NB4 (cell line): ENCODE measurements at places on chromosomes 16 and 17.

DNA sequence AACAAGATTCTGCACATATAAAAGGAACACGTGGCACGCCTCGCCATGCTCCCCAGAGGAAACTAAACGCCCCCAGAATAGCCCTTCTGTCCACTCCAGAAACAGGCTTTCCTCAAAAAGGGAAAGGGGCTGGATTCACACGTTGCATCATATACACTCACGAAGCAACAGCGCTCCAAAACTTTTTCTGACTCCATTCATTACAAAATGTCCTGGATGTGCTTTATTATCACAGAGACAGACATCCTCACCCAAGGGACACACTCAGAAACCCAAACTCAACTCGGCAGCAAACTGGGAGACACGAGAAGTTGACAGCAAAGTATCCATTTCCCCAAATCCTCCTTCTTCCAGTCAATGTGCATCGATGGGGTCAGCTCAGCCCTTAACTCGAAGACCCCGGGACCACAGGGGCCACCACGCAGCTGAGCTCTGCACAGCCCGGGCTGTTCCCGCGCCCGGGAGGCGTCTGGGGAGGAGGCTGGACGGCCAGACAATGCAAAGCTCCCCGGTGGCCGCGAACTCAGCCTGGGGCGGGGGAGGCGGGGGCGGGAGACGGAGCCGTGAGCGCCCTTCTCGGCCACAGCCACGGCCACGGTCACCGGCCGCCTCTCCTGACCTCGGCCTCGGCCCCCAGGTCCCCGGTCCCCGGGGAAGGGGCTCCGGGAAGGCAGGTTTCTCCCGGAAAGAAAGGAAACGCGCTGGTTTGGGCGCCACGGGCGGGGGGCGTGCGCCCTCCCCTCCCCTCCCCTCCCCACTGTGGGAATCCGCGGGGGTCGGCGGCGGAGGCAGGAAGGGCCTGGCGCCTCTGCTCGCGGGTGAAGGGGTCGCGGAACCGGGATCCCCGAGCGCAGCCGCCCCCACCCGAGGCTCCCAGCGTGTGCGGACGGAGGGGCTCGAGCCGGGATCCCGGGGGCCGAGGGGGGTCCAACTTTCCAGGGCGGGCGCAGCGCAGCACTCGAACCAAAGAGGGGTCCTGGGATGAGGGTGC lies 1.2 kb downstream of the NXN start:
- no peak for DNase-seq

DNA sequence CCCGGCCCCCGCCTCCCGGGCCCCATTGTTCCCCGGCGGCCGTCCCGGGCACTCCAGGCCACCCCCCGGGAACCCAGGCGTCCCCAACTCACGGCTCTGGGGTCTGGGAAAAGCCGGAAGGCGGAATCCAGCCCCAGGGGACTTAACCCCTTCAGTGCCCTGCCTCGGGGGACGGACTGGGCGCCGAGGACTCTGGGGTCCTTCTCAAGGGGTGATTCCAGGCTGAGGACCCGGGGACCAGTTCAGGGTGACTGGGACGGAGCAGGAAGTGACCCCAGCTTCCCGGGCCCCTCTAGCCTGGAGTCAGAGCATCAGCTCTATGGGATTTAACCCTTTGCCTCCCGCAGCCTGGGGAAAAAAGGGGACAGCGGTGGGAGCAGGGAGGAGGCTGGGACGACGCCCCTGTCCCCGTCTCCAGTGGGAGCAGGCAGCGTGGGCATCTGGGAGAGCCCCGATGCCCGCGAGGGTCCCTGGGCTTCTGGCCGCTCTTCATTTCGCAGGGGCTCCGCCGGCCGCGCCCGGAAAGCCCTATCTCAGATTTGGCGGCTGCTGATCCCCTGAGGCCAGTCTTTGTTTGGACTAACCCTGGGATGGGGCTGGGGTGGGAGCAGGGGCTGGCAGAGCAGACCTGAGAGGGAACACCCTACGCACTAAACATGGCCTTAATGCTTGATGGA lies at the start of gene ZNF629:
Gene ZNF629, minus strand, starts transcription at position 270 of the 677 bp plus-strand sequence. CDS start 2,723 bp downstream, outside the sequence.
- peak; percentile 61 for DNase-seq

DNA sequence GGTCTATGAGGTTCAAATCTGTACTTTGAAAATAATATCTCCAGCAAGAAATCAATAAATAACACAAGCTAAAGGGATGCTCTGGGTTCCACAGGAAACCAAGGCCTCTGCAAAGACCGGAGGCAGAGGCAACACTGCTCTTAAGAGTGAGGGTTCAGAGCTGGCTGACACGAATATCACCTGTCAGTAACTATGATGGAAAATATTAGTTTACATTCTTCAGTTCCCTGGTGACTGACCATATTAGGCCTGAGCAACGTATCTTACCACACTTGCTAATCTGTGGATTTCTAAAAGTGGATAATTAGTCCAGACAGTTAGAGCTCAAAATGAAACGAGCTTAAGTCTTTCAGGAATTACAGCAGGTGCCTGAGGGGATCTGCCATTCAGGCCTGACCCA lies 459.3 kb downstream of the HS3ST3B1 start:
- no peak for DNase-seq

GRCh38 chr16:57899771-57900661 lies 70.9 kb downstream of the CNGB1 start:
- peak; percentile 84 for DNase-seq

DNA sequence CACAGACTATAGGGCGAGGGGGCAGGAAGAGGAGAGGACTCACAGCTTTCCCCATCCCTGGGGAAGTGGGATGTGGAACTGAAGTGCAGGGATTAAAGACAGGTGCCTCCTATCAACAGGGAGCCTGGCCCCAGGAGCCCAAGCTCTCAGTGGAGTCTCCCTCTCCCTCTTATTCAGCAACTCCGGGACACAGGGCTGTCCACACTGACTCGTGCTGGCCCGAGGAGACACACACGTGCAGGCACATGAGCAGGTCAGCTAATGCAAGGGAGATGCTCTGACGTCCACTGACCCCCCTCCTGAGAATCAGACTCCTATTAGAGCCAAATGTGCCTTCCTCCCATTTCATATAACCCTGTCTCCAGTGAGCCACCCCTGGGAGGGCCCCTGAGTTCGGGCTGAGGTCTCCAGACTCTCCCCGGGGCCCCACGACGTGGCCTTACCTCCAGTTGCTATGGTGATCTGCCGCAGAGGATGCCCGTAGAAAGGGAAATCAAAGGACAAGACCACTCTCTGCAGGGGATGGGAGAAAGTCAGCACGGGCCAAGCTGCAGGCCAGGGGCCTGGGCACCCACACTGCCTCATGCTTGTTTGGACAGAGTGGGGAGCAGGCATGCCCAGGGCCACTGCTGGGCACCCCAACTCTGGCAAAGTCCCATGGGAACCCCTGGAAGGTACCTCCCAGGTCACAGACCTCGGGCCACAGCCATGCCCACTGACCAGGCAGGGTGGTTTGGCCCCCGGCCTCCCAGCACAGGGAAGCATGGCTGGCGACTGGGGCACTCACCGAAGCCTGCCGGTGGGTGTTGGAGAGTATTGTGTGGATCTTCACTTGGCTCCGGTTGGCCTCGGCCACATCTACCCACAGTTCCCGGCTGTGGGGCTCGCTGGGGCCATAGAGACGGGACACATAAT lies 42.7 kb downstream of the PLXDC1 start:
- no peak for DNase-seq

- no peak for DNase-seq
Observed at GRCh38 chr17:27665549-27665948, 34.6 kb downstream of the LGALS9 start.

- no peak for DNase-seq
Observed at GRCh38 chr17:49776551-49777300, 11.8 kb upstream of the KAT7 start.

- DNase-seq: no peak
Observed at GRCh38 chr17:70510288-70510687, 341.0 kb downstream of the KCNJ2 start.

DNA sequence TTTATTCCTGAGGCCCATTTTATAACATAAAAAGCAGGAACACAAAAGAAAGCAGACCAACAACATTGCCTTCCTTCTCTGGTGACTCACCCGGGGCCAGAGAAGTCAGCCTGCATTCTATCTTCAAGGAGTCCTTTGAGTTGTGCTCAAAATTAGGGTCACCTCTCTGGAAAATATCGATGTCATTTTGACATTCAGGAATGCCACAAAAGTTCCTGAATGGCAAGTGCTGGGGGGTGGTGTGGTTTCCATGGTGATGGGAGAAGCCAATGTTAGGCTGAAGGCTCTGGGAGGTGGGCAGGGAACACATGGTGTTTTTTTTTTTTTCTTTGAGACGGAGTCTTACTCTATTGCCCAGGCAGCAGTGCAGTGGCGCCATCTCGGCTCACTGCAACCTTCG lies 159.6 kb downstream of the HAPSTR1 start:
- no peak for DNase-seq

DNA sequence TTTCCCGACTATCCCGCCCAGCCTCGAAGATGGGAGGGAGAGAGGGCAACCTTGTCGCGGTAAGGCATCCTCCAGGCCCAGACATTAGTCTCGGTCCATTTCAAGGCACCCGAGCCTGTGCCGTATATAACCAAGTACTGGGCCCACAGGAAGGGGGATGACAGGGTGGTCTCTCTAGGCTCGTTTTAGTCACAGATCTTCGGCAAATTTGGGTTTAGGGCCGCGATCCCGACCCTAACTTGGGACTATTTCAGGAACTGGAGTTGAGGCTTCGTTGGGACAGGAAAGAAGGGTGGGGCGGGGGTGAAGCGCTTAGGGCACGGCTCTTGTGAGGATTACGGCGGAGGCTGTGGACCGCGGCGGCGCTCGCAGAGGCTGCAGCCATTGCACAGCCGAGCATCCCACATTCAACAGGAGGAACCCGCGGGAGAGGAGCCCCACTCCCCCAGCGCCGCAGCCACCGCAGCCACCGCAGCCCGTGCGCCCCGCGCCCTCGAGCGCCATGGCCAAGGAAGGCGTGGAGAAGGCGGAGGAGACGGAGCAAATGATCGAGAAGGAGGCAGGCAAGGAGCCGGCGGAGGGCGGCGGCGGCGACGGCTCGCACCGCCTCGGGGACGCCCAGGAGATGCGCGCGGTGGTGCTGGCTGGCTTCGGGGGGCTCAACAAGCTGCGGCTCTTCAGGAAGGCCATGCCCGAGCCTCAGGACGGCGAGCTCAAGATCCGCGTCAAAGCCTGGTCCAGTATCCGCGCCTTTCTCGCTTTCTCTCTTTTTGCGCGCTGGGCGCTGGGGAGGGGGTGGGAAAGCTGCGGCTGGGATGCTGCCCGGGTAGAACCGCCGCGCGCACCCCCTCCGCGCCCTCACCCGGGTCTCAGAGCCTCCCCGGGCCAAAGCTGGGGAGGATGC lies at the start of gene VAT1L:
Gene VAT1L, plus strand, starts transcription at position 384 of the 904 bp plus-strand sequence. Its CDS starts 119 bp downstream, at position 503.
- peak; percentile 69 for DNase-seq

GRCh38 chr17:36748272-36748671 lies 146.9 kb downstream of the MRM1 start:
- no peak for DNase-seq

GRCh38 chr17:27356091-27356705 lies 62.3 kb downstream of the WSB1 start:
- no peak for DNase-seq

DNA sequence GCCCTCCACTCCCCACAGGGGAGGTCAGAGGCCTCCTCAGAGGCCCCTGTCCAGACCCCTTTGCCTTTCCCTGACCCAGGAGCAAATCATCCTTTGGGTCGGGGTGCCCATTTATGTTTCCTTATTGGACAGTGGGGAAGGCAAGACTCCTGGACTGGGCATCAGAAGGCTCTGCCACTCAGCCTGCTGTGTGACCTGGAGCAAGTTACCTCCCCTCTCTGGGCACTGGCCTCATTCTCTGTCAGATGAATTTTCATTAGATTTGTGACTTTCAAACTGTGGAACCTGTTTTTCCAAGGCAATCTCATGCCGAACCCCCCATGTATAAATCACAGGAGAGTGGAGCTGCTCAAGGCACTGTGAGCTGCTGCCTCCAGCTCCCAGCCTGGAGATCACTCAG lies 47.0 kb upstream of the TOB1 start:
- no peak for DNase-seq
